NAMALWA (cell line): ENCODE measurements at places on chromosomes 12 and 14.
A peak's percentile ranks its signal among the peaks of the same experiment; 100 is the strongest.

DNA sequence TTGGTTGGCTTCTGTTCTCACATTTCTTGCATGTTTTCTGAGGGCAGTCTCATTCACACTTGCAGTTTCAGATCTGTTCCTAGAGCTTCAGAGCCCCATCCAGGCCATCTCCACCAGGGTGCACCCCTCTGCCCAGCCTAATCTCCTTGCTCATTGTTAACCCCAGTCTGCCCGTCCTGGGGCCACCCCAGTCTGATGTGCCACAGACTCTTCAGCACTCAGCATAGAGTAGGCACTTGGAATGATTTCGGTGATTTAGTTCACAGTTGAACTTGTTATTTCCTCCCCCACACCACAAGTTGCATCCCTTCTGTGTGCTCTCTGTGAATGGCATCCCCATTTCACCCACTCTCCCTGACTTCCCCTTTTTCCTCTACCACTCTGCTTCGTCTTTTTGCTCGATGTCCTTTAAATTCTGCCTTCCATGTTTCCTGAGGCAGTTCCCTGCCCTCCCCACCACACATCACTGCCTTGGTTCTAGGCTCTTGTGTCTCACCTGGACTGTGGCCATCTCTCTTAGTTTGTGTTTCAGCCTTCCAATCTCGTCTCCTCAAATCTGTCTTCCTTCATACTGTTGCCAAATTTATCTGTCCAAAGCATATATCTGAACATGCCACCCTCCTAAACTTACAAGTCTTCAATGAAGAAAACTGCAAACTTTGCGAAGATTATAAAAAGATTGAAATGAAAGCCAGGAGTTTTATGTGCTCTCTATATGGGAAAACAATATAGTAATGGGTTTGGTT is 41.5 kb downstream of the ANO6 start:
- DNase-seq: peak; percentile 18

GRCh38 chr12:110176745-110177144 is 52.6 kb downstream of the IFT81 start:
- no peak for DNase-seq

- no peak for DNase-seq
Measured at GRCh38 chr12:76276499-76277151, 71.6 kb downstream of the BBS10 start.

DNA sequence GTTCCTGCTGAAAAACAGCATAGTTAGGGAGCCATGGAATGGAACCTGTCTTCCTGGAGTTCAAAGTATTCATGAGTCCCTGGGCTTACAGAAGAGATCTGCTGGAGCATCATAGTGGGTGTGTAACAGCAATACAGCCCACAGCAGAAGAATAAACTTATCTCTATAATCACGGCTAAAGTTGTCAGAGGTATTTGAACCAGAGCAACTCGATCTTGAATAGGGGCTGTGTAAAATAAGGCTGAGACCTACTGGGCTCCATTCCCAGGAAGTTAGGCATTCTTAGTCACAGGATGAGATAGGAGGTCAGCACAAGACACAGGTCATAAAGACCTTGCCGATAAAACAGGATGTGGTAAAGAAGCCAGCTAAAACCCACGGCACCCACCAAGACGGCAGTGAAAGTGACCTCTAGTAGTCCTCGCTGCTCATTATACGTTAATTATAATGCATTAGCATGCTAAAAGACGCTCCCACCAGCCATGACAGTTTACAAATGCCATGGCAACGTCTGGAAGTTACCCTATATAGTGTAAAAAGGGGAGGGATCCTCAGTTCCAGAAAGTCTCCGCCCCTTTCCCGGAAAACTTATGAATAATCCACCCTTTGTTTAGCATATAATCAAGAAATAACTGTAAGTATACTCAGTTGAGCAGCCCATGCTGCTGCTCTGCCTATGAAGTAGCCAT is 223.4 kb downstream of the PCNX1 start:
- no peak for DNase-seq

GRCh38 chr12:11655842-11656241 is 6.4 kb downstream of the ETV6 start:
- DNase-seq: no peak

- DNase-seq: peak; percentile 89
Measured at GRCh38 chr12:123457980-123458779, at the start of gene SNRNP35. SNRNP35 (plus strand) TSS chr12:123458139; CDS start chr12:123465541, 7,402 bp downstream.

DNA sequence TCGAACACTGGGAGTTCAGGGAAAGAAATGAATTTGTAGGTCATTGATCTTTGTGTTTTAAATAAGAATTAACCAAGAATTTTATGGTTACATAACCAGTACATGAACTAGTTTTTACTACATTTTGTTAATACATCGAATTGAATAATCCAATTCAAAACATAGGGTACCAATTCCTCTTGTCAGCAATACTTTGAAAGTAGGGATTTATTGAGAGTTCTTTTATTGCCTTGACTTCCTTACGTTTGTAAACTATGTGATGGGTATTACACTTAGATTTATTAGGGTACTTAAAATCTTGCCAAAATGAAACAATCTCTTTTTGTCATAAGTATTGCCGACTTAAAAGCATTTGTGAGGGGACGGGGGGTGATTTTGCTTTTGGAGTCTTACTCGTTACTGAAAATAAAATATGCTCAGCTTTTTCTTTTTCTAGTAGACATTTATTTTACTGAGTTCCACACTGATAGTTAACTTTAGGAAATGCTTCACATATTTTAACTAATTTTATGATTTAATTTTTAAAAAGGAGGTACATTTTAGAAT is 22.4 kb downstream of the SOCS2 start:
- DNase-seq: peak; percentile 43

DNA sequence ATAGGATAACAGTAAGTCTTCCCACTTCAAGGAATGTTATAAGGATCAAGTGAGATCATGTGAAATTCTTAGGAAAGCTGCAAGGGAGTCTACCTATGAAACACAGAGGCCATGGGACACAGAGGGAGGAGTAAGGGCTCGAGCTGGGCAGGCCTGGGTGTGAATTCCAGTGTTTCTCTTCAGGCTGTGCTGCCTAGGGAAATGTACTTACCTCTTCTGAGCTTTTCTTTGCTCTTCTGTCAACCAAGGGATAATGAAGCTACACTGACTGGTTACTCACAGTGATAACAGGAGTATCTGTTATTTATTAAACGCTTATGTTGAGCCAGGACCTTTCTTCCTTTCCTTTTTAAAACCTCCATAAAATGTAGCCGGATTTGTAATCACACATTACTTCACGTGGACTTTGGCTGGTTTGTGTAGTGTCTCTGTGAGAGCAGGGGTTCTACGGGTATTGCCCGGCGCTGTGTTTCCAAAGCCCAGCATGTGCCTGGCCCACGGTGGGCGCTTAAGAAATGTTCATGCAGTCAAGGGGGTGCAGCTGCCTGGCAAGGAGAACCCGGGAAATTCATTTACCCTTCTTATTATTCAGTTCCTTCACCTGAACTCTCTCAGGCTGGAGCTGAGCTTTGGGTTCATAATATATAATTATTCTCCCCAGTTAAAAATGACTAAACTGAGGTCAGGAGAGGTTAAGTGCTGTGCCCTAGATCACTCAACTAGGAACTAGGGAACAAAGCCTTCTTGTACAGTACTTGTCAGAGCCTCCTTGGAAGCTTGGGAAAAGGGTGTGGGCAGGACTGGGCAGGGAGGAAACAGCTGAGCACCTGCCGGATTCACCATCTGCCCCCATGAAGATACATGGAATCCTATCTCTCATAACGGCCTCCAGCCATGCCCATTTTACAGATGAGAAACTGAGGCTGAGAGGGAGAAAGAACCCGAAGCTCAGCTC is 214.2 kb downstream of the CACNA1C start:
- DNase-seq: no peak

- peak; percentile 54 for DNase-seq
Measured at GRCh38 chr14:74140374-74140850, 55.7 kb downstream of the LIN52 start.

- no peak for DNase-seq
Measured at GRCh38 chr14:22542360-22542759, 46.7 kb downstream of the DAD1 start.

GRCh38 chr12:10075451-10075850 is 23.3 kb downstream of the CLEC1A start:
- no peak for DNase-seq

- peak; percentile 9 for DNase-seq
Measured at GRCh38 chr12:122355706-122356105, 66.8 kb downstream of the CLIP1 start.
